ENCODE measurements at places on chromosomes 16 and 17.
A peak's percentile ranks its signal among the peaks of the same experiment; 100 is the strongest.

DNA sequence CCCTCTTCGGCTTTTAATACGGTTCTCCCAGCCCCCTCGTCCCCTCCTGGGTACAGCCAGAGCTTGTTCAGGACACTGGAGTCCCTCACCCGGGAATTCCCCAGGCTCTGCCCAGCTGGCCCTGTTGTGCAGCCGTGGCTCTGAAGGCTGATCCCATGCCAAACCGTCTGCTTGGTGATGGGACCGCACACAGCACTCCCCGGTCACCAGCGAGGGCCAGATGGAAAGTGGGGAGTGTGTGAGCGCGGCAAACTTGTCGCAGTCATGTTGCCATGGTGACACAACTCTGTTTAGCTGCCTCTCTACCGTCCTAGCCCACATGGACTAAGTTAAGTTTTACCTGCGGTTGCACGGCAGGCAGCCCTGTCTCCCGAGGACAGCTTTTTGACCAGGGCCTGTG is 107.9 kb downstream of the RAP1GAP2 start:
- DNase-seq, result peak; percentile 75

DNA sequence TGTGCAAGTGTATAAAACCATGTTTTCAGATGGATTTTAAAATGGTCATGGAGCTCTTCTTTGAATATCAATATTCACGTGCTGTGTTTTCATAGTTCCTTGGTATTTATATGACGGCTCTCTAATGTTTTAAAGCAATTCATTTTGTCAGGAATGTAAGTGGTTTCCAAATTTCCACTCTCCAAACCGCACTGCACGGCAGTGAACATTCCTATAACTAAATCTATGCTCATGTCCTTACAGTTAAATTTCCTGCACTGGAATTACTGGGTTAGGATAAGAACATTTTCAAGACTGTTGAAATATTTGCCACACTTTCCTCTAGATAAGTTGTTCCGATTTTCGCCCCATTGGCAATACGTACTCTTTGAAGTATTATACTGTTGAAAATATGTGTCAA is 398.9 kb downstream of the PMP22 start:
- DNase-seq, result no peak

GRCh38 chr17:42407289-42407836 is 15.7 kb downstream of the CAVIN1 start:
- peak; percentile 64 for DNase-seq

DNA sequence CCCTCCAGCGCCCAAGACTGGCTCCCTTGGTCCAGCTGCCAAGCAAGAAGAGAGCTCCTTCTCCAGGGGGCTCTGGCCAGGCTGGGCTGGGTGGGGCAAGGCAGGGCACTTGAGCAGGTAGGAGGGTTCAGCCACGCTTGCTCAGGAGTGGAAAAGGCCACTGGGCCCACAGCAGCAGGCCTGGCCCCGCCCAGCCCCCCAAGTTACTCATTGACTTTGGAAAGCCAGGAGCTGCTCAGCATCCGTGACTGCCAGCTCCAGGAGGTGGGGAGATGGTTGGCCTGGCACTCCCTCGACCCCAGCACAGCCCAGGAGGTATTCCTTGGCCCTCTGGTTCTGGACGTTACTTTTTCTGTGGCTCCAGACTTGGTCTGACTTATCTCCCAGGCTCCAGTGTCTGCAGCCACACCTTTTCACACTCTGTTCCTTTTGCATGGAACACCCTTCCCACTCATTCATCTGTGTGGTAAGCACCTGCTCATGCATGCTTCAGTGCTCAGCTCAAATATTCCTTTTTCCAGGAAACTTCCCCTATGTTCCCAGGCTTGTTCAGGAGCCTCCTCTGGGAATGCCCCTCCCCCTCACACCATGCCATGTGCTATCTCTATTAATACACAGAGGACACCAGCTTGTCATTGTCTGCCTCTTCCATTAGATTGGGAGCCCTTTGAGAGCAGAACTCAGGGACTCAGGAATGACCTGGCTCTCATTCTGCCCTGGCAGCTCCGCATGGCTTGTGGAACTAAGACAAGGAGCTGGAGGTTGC is at the start of gene CDH16:
TSS of gene CDH16 (minus strand) at position 83 of the 766 bp plus-strand sequence. CDS start 820 bp downstream, outside the sequence.
- DNase-seq, result peak; percentile 66

DNA sequence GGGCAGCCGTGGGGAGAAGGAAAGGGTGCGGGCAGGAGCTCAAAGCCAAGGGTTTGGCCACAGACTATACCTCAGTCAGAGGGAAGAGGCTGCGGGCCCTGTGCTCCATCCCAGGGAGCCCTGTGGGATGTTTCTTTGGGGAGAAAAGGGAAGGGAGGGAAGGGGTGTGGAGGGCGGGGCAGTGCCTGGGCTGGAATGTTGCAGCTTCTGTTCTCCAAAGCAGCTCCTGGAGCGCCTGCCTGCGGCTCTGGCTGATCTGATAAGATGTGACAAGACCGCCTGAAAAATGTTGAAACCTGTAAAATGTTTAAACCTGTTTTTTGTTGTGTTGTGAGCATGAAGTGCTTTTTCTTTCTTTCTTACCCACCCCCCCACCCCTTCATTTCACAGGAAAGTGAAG is 32.8 kb downstream of the WNT3 start:
- DNase-seq, result no peak

GRCh38 chr16:17015702-17016101 is 455.1 kb downstream of the XYLT1 start:
- DNase-seq, result no peak
